ENCODE measurements at places on chromosomes 5 and 9. TPM values are rescaled to one million over a fixed set of nuclear protein-coding genes. Genes with fewer than 3 reads are reported as not detected.

Gene EGFL7
- polyA plus RNA-seq, result 137 TPM

Gene GABRA6
- not detected for polyA plus RNA-seq

GRCh38 chr5:35803191-35803651, 53.5 kb upstream of the IL7R start:
- H3K4me1 ChIP-seq, result peaks cover 4% of the 10 kb centered on the region
- DNase-seq, result peak; percentile 30
- H3K27ac ChIP-seq, result no peak overlapping the region
- H3K36me3 ChIP-seq, result no peaks in the 10 kb centered on the region

DNA sequence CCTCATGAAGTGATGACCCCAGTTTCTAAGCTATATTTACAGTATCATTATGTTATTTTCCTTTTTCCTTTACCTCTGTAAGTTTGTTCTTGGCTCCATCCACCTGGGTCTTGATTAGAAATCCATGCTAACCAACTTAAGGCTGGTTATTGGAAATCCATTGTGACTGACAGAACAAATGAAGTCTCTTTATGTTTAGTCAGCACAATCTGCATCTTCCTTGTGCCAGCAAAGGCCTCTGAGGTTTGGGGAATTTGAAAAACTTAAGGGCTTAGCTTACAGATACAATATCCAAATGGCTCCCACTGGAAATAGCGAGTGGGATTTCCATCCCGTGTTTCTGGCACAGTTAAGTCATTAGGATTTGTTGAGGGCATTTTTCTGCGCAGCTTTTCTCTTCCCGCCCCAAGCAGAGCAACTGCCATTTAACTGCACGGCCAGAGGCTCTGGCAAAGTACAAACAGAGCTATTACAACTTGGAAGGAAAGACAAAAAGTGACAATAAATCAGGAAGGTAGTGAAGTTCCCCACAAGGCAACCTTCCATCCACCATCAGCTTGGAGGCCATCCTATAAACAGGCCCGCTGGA, 64.2 kb downstream of the DCP2 start:
- no peak for DNase-seq
- H3K27ac ChIP-seq, result no peak overlapping the region
- no peak overlapping the region for H3K4me3 ChIP-seq
- H3K4me1 ChIP-seq, result no peaks in the 10 kb centered on the region
- H3K27me3 ChIP-seq, result no peaks in the 10 kb centered on the region
- peaks cover 64% of the 10 kb centered on the region for H3K36me3 ChIP-seq

GRCh38 chr5:58412932-58413331, 47.0 kb downstream of the PLK2 start:
- H3K36me3 ChIP-seq, result no peaks in the 10 kb centered on the region
- peaks cover 4% of the 10 kb centered on the region for H3K4me1 ChIP-seq
- H3K27me3 ChIP-seq, result no peaks in the 10 kb centered on the region
- H3K4me3 ChIP-seq, result no peak overlapping the region
- no peak for DNase-seq
- no peak overlapping the region for H3K27ac ChIP-seq

- no peak for DNase-seq
- H3K27ac ChIP-seq, result no peak overlapping the region
- no peaks in the 10 kb centered on the region for H3K27me3 ChIP-seq
- no peaks in the 10 kb centered on the region for H3K36me3 ChIP-seq
Observed at GRCh38 chr5:108303611-108304010, 78.3 kb downstream of the FBXL17 start.

- H3K27ac ChIP-seq, result no peak overlapping the region
- H3K27me3 ChIP-seq, result peaks cover 3% of the 10 kb centered on the region
- H3K4me3 ChIP-seq, result no peak overlapping the region
- no peaks in the 10 kb centered on the region for H3K4me1 ChIP-seq
Observed at GRCh38 chr5:160903076-160903475, 51.1 kb upstream of the ATP10B start.

DNA sequence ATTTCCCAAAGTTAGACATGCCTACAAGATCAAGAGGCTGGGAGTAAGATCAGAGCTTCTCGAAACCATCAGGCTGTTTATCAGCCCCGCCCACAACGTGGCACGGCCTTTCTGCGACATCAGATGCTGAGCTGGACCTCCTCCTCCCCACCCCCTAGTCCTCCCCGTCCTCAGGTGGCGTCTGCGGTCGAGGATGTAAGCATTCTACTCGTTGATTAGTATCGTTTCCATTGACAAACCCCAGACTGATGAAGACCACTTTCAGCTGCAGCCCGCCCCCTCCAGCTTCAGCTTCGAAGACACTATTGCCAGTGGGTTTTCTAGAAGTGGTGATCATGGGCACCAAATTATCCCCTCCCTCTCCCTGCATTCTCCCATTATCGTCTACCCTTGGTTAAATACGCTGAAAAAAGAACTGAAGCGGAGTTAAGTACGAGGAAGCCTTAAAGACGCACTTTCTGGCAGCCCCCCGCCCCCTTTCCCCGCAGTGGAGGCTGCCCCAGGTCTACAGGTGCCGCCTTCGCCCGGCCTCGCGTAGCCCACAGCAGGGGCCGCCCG, 1.1 kb downstream of the PPIC start:
- H3K27ac ChIP-seq, result peak overlapping the region; percentile 93
- H3K4me1 ChIP-seq, result peaks cover 46% of the 10 kb centered on the region
- peak; percentile 31 for DNase-seq
- no peaks in the 10 kb centered on the region for H3K27me3 ChIP-seq
- H3K36me3 ChIP-seq, result no peaks in the 10 kb centered on the region

GRCh38 chr5:1827025-1827885, 26.0 kb downstream of the NDUFS6 start:
- no peaks in the 10 kb centered on the region for H3K4me1 ChIP-seq
- peaks cover 37% of the 10 kb centered on the region for H3K36me3 ChIP-seq
- no peak overlapping the region for H3K4me3 ChIP-seq
- H3K27ac ChIP-seq, result no peak overlapping the region

Measured in heart left ventricle (tissue), 16 donors.